ENCODE measurements at places on chromosomes 2 and 18. TPM values are rescaled to one million over a fixed set of nuclear protein-coding genes. Genes with fewer than 3 reads are reported as not detected.
A peak's percentile ranks its signal among the peaks of the same experiment; 100 is the strongest.

DNA sequence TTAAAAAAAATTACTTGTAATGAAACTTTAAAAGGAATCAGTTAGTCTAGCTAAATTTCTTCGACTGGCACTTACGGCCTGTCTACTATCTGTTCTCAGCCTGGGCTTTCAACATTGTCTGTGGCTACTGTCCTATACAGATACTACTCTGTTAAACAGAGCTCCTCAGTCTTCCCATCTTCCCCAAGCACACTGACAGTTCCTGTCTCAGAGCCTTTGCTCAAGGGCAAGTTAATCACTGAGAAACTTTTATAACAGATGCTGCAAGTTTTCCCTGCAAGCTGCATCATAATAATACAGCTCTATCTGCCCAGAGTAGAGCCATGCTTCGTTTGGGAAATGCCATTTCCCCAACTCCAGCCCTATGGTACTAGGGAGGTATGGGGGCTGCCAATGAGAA is 11.3 kb upstream of the YPEL5 start:
- ATAC-seq, result no peak

DNA sequence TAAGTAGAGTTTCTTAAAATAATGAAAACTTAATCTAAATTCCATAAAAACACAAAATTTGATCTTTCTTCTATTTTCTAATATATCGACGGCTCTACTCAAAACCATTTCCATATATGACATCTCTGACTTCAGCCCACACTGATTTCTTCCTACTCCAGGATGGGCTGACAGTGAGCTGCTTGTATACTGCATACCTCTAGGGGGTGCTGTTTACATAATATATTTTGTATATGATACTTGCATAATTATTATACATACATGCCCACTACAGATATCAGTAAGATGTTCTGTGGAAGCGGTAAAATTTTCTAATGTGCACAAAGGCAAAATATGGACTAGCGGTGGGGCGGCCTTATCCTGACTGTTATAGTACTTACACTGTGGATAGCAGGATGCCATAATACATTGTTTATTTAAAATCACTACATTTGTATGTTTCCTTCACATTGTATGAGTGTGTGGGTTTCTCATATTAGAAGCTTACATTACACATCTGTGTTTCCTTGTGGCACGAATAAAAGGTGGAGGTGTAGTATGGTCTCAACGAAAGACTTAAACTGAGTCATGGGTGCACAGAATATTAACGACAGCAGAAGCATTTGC is 66.1 kb upstream of the NXPH2 start:
- peak; percentile 46 for ATAC-seq

- no peak for ATAC-seq
Observed at GRCh38 chr2:231988179-231988866, 26.8 kb downstream of the DIS3L2 start.

- no peak for ATAC-seq
Observed at GRCh38 chr2:47293976-47294375, 109.0 kb upstream of the MSH2 start.

- ATAC-seq, result no peak
Observed at GRCh38 chr2:236714080-236714479, 144.5 kb downstream of the ACKR3 start.

DNA sequence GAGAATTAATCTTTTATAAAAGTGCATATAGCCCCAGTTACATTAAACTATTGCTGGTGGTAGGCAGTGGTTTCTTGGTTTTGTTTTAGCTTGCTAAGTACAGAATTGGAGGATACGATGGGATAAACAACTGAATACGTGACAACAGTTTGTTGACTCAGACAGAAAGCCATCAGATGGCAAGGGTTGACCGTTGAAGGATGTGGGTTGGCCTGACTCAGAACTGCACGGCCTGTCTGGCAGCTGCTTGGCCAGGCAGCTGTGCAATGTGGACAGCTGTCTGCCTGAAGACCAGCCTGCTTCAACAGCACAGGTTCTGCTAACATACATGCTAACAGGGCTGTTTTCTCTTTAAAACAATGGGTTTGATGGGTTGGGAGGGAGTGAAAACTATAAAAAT is 46.6 kb downstream of the PRKRA start:
- peak; percentile 96 for ATAC-seq

- ATAC-seq, result no peak
Observed at GRCh38 chr2:150702791-150703190, 215.3 kb upstream of the RND3 start.

DNA sequence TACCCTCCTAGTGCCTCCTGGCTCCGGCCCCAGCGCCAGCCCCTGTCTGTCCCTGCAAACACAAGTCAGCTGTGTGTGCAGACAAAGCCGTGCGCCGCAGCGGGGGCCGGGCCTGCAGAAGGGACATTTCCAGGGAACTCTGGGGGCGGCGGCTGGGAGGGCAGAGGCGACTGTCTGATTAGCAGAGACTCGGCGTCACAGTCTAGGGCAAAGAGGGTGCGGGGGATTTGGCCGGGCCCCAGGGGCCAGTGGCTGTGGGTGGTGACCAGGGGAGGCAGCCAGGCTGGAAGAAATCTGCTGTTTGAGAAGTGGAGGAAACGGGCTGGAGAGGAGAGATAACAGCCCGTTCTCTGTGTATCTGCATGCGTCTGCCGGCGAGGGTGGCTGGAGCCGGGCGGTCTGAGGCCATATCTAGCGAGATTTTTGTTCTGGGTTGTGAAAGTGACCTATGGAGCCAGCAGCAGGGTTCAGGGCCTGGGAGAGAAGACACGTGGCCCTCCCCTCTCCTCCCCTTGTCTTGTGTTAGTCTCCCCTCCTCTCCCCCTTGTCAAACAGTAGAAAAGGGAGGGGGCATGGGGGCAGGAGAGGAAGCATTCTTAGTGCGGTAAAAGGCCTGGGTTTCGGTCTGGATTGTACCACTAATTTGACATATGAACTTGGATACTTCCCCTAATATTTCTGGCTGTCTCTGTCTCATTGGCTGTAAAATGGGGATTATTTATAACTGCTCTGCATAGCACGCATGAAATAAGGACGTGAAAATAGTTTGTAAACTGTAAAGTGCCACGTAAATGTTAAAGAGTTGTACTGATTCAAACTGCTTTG is 169.4 kb downstream of the SMAD7 start:
- no peak for ATAC-seq

DNA sequence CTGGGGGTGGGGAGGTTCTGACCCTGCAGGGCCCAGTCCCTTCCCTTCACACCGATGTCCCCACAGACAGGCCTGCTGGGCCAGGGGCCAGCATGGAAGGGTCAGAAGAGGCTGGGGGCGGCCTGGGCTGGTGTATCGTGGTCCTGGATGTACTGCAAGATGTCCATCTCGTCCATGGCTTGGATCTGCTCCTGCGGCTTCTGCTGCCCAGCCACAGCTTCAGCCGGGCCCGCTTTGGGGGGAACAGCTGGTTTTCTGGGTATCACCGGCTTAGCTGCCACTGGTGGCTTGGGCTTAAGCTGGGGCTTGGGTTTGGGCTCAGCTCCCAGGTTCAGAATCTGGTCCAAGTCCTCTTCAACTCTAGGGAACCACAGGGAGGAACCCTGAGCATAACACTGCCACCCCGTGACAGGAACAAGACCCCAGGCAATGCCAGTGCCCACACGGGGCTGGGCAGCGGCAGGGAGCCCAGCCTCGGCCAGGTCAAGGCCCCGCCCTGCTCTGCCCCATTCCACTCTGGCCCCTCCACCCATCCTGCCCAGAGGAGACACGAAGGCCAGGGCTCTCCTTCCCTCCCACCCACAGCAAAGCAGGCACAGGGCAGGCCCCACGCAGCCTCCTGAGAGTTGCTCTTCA is 31.9 kb downstream of the HS1BP3 start:
- ATAC-seq, result no peak

GRCh38 chr2:195619590-195619989 is 37.4 kb upstream of the SLC39A10 start:
- no peak for ATAC-seq

DNA sequence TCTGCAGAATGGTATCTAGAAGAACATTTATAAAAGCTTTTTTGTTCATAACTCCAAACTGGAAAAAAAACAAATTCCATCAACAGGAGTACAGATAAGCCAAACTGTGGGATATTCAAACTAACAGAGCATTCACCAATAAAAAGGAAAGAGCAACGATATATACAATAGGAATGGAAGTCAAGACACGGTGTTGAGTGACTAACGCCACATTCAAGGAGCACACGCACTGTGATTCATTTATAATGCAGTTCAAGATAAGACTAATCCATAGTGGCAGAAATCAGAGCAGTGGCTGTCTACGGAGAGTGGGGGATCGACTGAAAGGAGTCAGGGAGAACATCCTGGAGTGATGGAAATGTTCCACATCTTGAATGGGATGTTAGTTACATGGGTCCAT is 70.7 kb downstream of the CABYR start:
- ATAC-seq, result no peak

DNA sequence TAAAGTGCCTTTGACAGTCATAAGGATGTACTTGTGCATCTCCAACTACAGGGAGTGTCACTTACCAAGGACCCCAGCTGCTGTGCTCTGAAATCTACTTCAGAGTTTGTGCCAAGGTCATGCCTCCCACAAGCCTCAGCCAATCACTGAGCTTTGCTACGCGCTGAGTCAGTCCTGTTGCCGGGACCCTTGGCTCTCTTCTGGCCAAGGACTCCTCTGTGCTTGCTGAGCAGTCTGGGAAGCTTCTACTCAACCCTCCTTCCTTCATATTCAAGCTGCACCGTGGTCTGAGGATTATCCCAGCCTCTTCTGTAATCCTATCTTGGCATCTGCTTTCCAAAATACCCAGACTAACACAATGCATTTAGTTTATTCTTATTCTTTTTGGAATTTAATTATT is 398.9 kb upstream of the FANCL start:
- ATAC-seq, result no peak

- ATAC-seq, result no peak
Observed at GRCh38 chr2:10239561-10239967, 63.1 kb upstream of the HPCAL1 start.

GRCh38 chr2:23788100-23788499 is 138.8 kb downstream of the ATAD2B start:
- ATAC-seq, result peak; percentile 74

GRCh38 chr2:122100756-122101155 is 345.3 kb downstream of the TSN start:
- no peak for ATAC-seq

GRCh38 chr2:203654826-203655225 is 51.6 kb upstream of the CD28 start:
- no peak for ATAC-seq

GRCh38 chr18:74510770-74511095 is 14.6 kb downstream of the CNDP2 start:
- no peak for ATAC-seq

DNA sequence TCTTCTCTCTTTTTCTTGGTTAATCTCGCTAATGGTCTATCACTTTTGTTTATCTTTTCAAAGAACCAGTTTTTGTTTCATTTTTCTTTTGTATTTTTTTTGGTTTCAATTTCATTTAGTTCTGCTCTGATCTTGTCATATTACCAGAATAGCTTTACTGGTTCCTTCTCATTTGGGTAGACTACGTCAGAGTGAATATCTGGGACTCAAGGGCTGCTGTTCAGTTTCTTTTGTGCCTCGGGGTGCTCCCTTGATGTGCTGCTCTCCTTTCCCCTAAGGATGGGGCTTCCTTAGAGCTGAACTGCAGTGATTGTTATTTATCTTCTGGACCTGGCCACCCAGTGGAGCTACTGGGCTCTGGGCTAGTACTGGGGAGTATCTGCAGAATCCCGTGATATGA is 29.4 kb upstream of the IL1RN start:
- ATAC-seq, result peak; percentile 88

GRCh38 chr2:45403036-45403435 is 208.0 kb downstream of the SRBD1 start:
- no peak for ATAC-seq

GRCh38 chr2:60804473-60804872 is 48.4 kb downstream of the PAPOLG start:
- no peak for ATAC-seq

DNA sequence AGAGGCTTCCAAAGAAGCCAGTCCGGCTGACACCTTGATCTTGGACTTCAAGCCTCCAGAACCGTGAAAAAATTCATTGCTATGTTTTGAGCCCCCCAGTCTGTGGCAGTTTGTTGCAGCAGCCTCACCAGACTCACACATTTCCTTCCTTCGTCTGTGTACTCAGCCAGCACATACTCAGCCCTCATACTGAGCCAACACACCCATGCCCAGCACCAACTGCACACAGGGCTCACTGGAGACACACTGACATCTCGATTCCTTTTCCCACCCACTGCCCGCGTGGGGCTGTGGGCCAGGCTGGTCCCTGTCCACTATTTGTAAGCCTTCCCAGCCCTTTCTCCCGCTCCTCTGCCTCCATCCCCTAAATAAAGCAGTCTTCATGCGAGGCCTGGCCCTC is 24.1 kb upstream of the NMUR1 start:
- ATAC-seq, result no peak

DNA sequence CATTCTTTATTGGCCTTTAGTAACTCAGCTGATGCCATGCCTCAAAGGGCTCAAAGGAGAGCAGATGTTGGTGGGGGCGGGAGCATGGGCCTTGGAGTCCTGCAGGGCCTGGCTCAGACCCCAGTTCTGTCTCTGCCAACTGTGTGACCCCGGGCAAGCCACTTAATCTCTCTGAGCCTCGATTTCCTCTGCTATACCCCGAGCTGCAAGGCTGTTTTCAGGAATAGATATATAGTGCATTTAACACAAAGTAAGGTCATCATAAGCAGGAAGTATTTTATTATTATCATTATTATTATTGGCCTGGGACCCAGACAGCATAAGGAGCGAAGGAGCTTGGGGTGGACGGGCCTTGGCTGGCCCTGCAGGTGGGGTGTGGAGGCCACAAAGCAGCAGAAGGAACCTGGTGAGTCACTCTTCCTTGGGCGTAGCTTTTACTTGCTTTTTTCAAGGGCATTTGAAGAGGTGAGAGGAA is 162.7 kb downstream of the INHBB start:
- ATAC-seq, result no peak

GRCh38 chr18:38466426-38466825 is 900.8 kb upstream of the CELF4 start:
- ATAC-seq, result no peak

- ATAC-seq, result no peak
Observed at GRCh38 chr2:207012461-207012860, 73.1 kb downstream of the CPO start.

Gene PDE11A
- not detected for total RNA-seq

Gene C1GALT1C1L
- not detected for total RNA-seq

Gene FAM168B
- 77.1 TPM for total RNA-seq

Gene ITGB6
- total RNA-seq, result not detected

Gene GREB1
- total RNA-seq, result 0.95 TPM

Gene FMNL2
- total RNA-seq, result 2.7 TPM

Gene KYNU
- total RNA-seq, result 0.05 TPM

Gene CPO
- total RNA-seq, result not detected

Gene MOGAT1
- total RNA-seq, result not detected

Gene CCDC195
- total RNA-seq, result not detected

Gene AMER3
- not detected for total RNA-seq

Gene CYP27A1
- not detected for total RNA-seq

Gene RUFY4
- total RNA-seq, result 2.4 TPM

Gene UGT1A10
- total RNA-seq, result not detected

Gene DUSP2
- 379 TPM for total RNA-seq

Gene SPOPL
- total RNA-seq, result 15.6 TPM

Gene CFC1B
- not detected for total RNA-seq

Measured in activated T-helper 17 cell treated with anti-CD3 and anti-CD28 coated beads, Interleukin-2, amount 50 U/mL, for 72 hours (primary cell).